CD4-positive, alpha-beta T cell treated with Interferon gamma for 1 hour (primary cell): ENCODE measurements at places on chromosomes 5 and 9.

- no peak for DNase-seq
Observed at GRCh38 chr9:122223435-122223834, 5.3 kb downstream of the LHX6 start.

GRCh38 chr5:136666970-136667620 lies 301.8 kb upstream of the TRPC7 start:
- no peak for DNase-seq

DNA sequence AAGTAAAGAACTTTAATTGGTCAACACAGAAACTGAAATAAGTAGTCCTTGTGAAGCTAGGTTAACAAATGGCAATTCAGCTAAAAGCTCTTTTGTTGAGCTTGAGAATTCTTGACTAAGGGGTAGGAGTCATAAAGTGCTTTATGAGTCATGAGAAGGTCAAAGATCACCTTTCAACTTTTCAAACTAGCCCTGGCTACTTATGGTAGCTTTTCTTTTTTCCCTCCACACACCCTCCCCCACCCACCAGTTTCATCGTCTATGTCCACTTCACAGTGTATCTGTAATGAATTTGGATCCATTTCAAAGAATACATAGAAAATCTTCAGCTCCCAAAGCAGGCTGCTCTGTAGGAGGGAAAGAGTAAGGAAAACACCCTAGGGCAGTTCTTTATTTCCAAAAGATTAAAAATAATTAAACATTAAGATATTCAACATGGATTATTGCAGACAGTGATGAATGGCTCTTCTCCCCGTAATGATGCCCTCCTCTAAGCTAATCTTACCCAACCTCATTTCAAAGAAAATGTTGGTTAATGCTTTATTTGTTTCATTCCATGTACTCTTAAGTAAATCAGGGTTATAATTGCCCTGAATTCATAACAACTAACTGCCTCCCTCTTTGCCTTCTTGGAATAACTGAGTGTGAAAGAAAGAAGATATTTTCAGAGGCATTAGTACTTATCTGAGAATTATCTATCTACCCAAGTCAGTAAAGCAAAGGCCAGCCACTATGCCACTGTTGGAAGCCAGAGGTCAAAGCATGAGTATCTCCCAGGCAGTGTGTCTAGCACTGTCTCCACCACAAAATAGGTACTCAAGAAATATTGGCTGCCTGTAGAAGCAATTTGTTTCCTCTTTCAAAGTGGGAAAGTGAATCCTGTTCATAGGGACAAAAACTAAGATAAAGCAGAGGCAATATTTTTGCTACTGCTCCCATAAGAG lies 290.6 kb downstream of the PIK3R1 start:
- DNase-seq: no peak

- DNase-seq: no peak
Observed at GRCh38 chr5:124252747-124253146, 493.7 kb downstream of the ZNF608 start.

GRCh38 chr9:124676159-124676551 lies 95.0 kb downstream of the NR6A1 start:
- no peak for DNase-seq

- DNase-seq: no peak
Observed at GRCh38 chr9:99244344-99245260, 22.5 kb downstream of the SEC61B start.

DNA sequence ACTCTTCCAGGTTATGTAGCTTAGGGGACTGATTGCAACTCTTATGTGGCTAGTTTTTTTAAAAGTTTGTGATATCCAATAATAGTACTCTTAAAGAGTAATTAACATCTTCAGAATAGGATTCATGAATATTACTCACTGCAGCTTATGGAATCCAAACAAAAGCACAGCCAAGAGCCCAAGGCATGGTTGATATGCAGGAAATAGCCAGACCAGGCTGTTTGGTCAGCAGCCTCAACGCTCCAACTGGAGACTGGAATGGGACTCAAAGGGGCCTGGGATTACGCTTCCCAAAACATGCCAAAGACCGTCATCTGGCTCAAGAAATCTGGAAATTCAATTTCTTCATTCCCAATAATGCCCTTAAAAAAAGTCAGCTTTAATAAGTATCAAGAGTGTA lies 268.6 kb downstream of the SEC61B start:
- DNase-seq: no peak

DNA sequence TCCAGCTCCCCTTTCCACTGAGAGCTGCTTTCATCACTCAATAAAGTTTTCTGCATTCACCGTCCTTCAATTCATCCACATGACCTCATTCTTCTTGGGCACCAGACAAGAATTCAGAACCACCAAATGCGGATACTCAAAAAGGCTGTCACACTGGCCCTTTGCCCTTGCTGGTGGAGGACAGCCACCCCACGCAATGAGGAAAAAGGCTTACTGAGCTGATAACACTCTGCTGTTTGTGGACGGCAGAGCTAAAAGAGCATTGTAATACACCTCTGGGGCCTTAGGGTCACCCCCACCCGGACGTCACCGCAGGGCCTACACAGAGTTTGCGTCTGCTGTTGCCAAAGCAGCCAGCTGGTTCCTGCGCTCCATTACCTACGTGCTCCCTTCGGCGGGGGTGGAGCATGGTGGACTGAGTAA lies 51.2 kb upstream of the ZNF608 start:
- no peak for DNase-seq

DNA sequence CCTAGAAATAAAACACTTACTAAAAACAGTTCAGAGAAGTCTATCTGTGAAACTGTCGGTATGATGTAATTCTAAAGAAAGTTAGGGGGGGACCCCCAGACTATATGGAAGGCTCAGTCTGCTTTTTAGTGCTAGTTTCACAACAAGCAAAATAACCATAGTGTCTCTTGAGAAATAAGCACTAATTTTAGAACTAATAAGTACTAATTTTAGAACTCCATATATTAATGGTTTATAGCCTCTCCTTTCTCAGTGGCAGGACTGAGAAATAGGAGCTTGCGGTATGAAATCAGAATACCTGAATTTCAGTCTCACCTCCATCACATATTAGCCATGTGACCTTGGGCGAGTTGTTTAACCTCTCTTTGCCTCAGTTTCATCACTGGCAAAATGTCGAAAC lies 1.4 kb upstream of the PHF24 start:
- no peak for DNase-seq

- DNase-seq: no peak
Observed at GRCh38 chr9:137785704-137786161, 91.8 kb upstream of the CACNA1B start.

DNA sequence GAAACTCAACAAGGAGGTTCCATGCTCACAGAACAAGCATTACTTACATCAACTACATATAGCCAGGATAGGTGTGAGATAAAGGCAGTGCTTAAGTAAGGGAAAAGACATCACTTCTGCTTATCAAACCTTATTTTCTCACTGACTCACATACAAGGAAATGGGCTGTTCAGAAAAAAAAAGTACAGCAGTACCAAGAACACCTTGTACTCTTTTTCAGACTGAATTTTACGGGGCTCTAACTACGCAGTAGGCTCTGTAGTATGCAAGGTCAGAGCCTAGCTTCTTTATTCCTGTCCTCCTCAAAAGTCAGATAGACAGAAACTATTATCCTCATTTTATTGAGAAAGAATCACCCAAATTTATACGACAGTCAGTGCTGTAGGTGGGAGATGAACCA lies 5.8 kb downstream of the PSMB7 start:
- no peak for DNase-seq

DNA sequence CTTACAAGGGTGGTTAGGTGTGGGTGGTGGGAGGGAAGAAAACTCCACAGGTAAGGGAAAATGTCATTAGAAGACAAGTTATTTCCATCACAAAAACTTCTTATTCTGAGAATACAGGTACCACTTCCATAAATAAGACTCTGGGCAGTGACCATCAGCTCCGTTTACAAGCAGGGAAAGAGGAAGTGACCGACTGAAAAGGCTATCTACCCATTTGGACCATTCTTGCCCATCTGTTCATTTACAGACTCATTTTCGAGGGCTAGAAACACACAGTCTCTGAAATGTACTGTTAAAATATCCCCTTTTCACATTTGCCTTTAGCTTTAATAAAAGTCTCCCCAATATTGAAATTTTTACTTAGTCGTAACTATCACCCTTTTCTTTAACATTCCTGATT lies 79.5 kb downstream of the TTC39B start:
- no peak for DNase-seq

DNA sequence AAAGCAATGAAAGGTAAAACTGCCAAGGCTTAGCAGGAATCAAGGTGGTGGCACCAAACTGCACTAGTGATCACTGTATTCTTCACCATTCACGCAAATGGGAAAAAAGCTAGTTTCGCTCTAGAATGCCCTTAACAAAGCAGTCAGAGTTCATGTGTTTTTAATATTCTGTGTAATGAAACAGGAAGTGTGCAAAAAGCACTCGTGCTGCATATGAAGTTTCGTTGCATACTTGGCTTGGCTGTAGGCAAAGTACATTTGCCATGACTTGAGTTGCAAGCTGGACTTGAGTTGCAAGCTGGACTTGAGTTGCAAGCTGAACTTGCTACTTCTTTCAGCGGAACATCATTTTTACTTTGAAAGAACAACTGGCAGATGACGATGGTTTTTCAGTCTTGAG lies 55.4 kb downstream of the FOXI1 start:
- no peak for DNase-seq

DNA sequence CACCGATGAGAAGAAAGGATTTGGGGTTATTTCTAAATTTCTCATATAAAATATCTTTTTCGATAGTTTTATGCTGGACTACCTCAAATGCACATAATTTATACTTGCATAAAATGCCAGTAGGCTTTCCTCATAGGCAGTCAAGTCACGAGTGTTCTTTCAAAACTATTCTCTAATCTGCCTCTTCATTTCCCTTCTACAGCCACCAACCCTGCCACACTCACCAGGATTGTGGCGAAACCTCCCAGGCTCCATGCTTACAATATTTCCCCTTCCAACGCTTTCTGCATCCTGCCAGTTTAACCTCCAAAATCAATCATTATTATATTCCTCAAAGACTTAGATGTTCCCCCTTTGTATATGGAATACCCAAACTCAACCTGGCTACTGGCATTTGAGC lies 65.4 kb downstream of the FRMD3 start:
- DNase-seq: peak; percentile 5

GRCh38 chr5:99621772-99622681 lies 693.2 kb upstream of the CHD1 start:
- no peak for DNase-seq

- no peak for DNase-seq
Observed at GRCh38 chr9:76216161-76216649, 178.0 kb downstream of the RFK start.

DNA sequence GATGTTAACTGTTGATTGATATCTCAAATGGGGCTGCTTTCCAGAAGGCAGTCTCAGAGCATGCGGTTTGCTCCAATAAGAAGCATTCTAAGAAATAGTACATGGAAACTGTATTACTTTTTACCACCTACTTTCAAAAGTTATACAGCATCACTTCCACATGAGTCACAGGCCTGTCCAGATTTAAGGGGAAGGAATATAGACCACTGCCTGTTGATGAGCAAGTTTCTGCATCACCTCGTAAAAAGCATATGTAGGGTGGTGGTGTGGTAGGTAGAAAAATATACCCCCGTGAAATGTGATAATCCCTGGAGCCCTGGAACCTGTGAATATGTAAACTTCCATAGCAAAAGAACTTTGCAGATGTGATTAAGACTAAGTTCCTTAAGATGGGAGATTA lies 816.6 kb upstream of the CDH6 start:
- DNase-seq: no peak
